ENCODE measurements at places on chromosomes 5 and 9.

DNA sequence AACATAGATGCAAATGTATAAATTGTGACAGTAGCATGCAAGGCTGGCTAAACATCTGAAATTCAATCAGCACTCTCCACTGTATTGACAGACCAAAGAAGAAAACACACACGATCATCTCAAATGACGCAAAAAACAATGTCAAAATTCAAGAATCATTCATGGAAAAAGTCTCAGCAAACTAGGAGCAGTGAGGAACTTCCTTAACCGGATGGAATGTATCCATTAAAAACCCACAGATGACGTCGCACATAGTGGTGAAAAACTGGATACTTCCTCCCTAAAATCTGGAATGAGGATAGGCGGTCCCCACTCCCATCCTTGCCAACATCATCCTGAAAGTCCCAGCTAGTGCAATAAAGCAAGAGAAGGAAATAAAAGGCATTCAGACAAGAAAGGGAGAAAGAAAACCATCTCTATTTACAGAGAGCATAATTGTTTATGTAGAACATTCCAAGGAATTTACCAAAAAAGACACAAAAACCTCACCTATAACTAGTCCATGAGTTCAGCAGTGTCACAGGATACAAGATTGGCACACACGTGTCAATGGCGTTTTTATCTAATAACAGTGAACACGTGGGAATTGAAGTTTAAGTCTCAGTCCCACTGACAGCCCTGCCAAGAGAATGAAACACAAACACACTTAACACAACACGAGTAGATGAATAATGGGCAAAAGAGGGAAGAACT, 14.1 kb upstream of the CEP72 start:
- no peak for DNase-seq

- DNase-seq: no peak
These were observed 468.8 kb upstream of the DMAC1 start for GRCh38 chr9:8268216-8268878.

GRCh38 chr9:125462861-125463291, 201.2 kb downstream of the GAPVD1 start:
- no peak for DNase-seq

DNA sequence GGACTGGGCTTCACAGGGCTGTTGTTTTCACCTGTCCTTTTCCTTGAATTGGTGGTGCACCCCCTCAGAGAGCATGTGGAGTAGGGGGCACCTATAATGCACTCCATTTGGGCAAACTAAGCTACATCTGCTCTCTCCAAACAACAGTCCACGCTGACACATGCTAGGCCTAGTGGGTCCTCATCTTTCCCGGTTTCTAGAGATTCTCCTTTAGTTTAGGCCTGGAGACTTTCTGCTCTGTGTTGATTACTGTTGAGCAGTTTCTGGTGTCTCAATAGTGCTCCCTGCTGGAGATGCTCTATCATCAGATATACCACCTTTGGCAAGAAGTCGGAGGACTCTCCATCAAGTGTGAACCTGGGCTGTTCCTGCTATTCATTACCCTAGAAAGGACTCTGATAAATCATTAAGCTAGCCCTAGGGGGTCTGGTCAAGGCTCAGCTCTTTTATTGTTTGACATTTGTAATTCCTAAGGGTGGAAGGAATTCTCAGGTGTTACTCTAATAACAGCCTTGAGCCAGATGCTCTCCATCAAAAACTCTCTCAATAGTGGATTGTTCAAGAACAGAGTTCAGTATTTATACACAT, 64.0 kb upstream of the FYB1 start:
- peak; percentile 24 for DNase-seq

DNA sequence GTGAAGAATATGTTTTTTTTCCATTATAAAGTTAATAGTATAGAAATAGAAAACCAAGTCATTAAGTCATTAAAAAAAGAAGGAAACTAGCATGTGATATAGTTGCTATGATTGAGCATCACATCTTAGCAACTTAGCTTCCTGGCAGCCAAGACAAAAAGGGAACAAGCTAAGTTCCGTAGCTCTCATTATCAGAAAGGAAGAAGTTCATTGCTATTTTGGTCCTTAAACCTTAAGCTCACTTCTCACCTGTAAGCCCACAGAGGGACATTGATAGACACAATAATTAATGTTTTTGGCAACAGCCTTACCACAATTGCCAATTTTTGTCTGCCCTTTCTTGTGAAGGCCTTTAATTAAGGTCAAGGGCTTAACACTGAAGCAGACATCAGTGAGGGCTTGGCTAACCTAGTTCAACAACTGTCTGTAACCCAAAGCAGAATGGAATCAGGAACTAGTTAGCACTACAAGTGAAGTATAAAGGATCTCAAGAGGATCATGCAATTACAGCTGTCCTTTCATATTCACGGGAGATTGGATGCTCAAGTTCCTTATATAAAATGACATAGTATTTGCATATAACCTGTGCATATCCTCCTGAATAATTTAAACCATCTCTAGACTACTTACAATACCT, 24.0 kb upstream of the KLF4 start:
- no peak for DNase-seq
